Esophagus muscularis mucosa (tissue), 4 donors: ENCODE measurements at places on chromosomes 6 and 20. TPM values are rescaled to one million over a fixed set of nuclear protein-coding genes. Genes with fewer than 3 reads are reported as not detected.

DNA sequence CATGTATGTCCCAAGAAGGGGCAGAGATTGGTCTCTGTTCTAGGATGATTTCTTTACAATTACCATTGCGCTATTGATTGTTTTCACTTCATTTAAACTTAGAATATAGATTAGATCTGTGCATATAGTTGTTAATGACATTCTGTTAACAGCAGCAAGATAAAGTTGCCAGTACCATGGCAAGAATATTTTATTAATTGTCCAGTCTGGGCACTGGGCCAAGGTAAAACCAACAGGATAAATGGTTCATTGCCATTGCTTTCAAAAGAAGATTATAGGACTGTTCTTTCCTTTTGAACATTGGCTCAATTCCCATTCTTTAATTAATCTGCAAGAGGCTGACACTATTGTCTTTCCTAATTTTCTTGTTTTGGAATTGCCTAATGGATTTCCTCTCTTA is 592.4 kb downstream of the RFPL4B start:
- DNase-seq = no peak

DNA sequence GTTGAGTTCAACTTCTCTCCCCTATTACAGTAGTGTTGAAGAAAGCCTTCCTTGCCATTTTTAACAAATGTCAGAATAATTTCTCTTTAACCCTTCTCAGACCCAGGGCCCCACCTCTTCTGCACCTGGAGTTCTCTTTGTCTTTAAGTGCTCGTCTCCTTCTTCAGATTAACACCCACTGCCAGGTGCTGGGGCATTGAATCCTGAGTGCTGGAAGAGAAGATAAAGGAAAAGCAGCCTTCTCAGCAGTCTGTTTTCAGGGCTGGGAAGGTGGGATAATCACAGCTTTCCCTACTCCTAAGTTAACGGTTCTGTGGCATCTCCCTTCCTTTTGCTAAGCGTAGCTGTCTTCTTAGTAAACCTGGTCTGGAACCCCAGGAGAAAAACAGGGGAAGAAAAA is 114.6 kb upstream of the TAB2 start:
- DNase-seq = peak; percentile 70

AKAP12 gene
- total RNA-seq = 185 TPM

HLA-DRA gene
- total RNA-seq = 103 TPM

RIPPLY2 gene
- not detected for total RNA-seq
